GM23338 (cell line): ENCODE measurements at places on chromosomes 5 and 9. TPM values are rescaled to one million over a fixed set of nuclear protein-coding genes. Genes with fewer than 3 reads are reported as not detected.

GRCh38 chr9:98986866-98987651 lies 43.4 kb downstream of the COL15A1 start:
- no peak for DNase-seq

DNA sequence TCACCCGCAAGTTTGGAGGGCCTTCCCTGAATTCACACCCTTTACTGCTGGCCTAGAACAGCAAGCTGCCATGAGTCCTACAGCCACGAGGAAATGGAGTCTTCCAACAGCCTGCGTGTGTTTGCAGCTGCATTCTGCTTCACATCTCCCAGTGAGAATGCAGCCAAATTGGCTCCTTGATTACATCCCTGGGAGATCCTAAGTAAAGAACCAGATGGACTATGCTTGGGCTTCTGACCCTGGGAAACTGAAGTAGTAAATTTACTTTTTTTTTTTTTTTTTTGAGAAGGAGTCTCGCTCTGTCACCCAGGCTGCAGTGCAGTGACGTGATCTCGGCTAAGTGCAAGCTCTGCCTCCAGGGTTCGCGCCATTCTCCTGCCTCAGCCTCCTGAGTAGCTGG lies 617.0 kb upstream of the CDH18 start:
- DNase-seq: no peak

- no peak for DNase-seq
Measured at GRCh38 chr5:101260857-101261256, 357.8 kb upstream of the ST8SIA4 start.

DNA sequence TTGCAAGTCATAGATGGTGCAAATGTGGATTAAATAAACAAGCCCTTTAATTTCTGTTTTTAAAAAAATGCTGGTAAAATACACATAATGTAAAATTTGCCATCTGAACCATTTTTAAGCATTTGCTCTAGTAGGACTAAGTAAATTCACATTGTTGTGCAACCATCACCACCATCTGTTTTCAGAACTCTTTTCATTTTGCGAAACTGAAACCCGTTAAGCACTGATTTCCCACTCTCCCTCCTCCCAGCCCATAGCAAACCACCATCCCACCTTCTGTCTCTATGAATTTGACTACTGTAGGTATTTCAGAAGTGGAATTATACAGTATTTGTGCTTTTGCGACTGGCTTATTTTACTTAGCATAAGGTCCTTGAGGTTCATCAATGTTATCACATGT lies 103.3 kb upstream of the CNTLN start:
- no peak for DNase-seq

DNA sequence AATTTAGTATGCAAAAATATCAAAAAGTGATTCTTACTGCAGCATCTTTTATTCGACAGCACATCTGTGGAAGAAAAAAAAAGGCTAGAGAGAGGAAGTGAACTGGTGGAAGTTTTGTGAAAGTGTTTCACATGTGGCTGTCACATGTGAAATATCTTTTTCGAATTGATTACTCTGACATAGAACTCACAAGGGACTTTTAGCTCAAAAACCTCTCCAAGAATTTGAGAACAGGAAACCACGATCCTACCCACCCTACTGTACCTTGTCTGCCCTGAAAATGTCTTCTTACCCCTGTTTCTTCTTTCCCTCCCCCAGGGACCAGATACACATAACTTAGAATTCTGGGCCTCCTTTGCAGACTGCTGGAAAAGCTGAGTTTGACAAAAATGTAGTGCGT lies 106.5 kb upstream of the PRRC1 start:
- no peak for DNase-seq

- DNase-seq: no peak
Measured at GRCh38 chr9:134624621-134625181, 16.9 kb upstream of the COL5A1 start.

The GABRA6 gene
- not detected in 2 replicates for total RNA-seq

The IFNA16 gene
- total RNA-seq: not detected in 2 replicates

GRCh38 chr5:84783003-84783402 lies 398.3 kb upstream of the EDIL3 start:
- no peak for DNase-seq

- DNase-seq: peak; percentile 83
Measured at GRCh38 chr5:32613050-32613672, 27.8 kb downstream of the SUB1 start.

The PCDHGA3 gene
- total RNA-seq: 0.90 and 1.2 TPM in 2 replicates

- DNase-seq: no peak
Measured at GRCh38 chr5:143036146-143036927, 266.2 kb downstream of the ARHGAP26 start.

DNA sequence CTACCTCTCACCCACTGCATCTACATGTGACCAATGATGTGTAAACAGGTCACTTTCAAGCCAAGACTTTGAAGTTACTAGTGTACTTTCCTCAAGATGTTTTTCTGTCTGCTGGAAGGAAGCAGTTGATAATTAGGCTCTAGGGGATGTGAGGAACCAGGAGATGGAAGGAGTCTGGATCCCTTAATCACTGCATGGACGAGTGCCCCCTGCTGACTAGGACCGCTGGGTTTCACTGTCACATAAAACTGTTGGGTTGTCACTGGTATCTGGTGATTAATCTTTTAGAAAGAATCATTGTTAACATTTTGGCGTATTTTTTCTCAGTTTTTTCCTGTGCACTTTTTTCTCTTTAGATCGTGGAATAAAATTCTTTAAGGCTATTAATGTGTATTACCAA lies 79.5 kb downstream of the SREK1 start:
- peak; percentile 48 for DNase-seq

- DNase-seq: no peak
Measured at GRCh38 chr9:114258866-114259797, 63.8 kb upstream of the ORM1 start.

- no peak for DNase-seq
Measured at GRCh38 chr9:70422371-70423043, 8.1 kb upstream of the KLF9 start.

DNA sequence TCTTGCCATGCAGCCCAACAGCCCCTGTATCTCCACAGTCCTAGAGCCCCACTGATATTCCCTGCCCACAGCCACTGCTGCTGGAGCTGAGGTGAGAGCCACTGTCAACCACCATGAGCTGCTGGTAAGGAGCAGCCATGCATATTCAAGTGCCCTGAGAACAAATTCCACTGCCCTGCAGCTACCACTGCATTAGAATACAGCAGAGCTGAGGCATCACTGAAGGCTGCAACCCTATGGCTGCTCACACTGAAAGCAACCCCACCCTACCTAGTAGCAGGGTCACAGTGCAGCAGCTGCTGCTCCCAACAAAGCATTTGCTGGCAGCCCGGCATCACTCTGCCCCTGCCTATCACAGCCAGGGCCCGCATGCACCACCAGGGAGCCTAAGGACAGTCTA lies 68.6 kb downstream of the SKIC3 start:
- DNase-seq: peak; percentile 44

DNA sequence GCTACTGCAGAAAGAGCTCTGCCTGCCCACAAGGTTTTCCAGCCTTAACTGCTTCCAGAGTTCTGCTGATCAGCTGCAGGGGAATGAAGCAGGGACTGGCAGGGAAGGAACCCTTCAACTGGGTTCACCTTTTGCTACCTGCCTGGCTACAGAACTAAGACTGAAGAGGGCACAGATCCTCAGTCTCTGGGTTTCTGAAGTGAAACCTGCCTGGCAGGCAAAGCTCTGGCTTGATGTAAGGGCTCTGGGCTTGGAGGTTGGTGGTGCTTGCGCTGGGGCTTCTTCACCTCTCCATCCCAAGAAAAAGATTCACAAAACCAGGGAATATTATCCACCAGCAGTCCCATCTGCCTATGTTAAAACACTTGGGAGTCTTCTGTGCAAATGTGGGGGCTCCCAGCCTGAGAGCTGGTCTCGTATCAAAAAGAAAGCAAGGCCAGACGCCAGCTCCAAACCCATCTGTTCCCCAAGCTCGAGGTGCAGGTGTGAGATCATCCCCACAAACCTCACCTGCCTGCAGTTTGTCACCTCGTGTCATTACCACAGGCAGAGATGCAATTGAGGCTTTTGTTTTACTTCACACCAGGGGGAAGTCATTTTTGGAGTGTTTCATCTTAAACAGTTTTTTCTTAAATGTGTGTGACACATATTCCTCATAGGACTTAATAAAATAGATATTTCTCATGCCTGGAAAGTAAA lies 58.3 kb downstream of the BNC2 start:
- DNase-seq: peak; percentile 29

DNA sequence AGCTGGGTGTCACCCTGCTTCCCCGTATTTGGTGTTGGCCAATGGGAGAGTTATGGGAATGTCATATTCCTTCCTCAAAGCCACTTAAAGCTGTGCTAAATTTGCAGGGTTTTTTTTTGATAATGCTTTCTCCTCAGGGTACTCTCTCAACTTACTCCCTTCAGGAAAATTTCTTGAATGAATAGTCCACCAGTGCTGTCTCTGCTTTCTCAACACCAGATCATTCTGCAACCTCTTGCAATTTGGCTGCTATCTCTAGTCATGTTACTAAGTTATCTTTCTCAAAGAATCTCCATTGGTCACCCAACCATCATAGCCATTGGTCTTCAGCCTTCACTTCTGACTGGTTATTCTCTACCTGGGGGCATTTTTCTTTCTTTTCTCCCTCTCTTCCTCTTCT lies 13.4 kb upstream of the TNFAIP8 start:
- DNase-seq: no peak

The LOX gene
- total RNA-seq: 1.2 and 1.8 TPM in 2 replicates

DNA sequence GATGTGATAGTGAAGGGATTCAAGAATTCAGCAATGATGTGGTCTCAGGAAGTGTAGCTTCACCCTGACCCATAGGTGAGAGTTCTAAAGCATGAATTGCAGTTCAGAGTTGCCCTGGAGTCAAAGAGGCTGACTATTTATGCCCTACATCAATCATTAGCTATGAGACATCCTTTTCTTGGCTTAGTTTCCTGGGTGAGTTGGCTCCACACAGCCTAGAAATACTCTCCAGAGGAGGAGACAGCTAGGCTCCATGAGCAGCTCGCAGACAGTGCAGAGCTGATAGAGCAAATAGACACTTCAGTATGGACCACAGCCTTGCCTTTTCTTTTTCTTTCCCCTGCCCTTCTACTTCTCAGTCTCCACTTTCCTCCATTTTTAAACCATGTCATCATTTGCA lies 1651.8 kb downstream of the MAT2B start:
- no peak for DNase-seq

GRCh38 chr5:18802336-18802735 lies 1168.1 kb downstream of the TAF11L14 start:
- DNase-seq: no peak

- DNase-seq: no peak
Measured at GRCh38 chr9:82062245-82062644, 73.7 kb downstream of the SPATA31D1 start.

GRCh38 chr5:115555084-115555633 lies 10.6 kb upstream of the FEM1C start:
- no peak for DNase-seq

GRCh38 chr5:135467051-135467625 lies 15.0 kb upstream of the TIFAB start:
- no peak for DNase-seq

The GRXCR2 gene
- not detected in 2 replicates for total RNA-seq

The GLRA1 gene
- not detected in 2 replicates for total RNA-seq

The TRIM7 gene
- 0.56 and 0.66 TPM in 2 replicates for total RNA-seq

GRCh38 chr9:86854898-86855523 lies 92.3 kb downstream of the GAS1 start:
- DNase-seq: peak; percentile 95

DNA sequence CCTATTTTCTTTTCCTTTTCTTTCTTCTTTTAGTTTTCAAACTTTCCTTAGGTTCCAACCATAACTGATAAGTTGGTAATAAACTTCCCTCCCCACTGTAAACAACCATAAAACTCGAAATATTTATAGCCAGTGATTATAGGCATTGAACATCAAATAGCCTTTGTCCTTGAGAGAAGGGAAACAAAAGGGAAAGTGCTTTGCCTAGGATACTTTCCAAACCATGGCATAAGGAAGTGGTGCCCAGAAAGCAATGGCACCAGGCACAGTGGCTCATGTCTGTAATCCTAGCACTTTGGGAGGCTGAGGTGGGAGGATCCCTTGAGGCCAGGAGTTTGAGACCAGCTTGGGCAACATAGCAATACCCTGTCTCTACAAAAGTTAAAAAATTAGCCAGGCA lies 11.9 kb upstream of the PDLIM4 start:
- no peak for DNase-seq

GRCh38 chr5:59568161-59568560 lies 325.4 kb downstream of the PDE4D start:
- DNase-seq: no peak

The NUTM2G gene
- total RNA-seq: 0.54 and 1.6 TPM in 2 replicates

The C5orf22 gene
- 26.8 and 30.9 TPM in 2 replicates for total RNA-seq

The F2RL2 gene
- 0.42 TPM in 1 of 2 replicates, not detected in the other for total RNA-seq

DNA sequence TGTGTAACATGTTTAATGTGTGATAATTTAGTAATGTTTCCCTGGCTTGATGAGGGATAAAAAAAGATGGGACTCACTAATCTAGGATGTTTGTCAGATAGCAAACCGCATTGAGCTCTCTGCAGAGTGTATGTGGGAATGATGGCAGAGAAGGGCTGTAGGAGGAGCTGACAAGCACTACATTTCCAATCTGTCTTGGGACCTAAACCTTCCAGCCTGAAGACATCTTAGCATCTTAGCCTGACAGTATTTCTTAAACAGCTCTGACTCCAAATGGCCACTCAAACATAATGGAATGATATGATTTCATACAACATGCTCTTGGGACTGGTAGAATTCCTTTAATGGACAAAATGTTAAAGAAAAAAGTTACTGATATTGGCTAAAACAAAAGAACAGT lies 116.7 kb downstream of the PPP2R2B start:
- DNase-seq: no peak

DNA sequence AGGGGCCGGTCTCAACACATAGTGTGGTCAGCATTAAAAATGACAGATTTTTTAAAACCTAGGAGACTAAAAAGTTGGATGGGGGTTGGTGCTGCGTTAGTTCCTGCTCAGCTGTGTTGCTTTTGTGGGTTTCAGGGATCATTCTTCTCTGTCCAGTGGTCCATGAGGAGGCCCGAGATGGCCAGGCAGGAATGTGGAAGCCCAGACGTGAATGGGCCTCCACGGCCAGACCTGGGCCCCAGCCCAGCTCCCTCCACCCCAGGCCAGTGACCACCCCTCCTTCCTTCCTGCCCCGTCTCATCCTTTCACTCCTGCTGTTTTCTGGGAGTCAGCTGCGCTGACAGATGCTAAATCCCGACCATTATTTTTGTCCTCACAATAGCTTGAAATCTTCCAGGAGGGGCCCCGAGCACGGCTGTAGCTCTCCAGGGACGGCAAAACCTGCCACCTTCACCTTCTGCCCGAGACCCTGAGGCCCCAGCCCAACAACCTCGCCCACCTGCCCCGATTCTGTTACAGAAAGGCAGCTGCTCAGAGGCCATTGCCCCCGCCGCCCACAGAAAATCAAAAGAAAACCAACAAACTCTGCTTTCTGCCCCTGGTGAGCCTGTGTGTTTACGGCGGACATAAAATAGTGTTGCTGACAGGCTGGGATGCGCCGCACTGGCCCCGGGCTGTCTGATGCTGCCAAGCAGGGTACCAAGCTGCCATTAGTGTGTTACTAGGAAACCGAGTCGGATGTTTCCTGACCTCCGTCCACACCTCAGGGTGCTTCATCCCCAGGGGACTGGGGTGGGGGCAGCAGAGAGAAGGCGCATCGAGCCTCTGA lies 83.7 kb upstream of the SARDH start:
- DNase-seq: no peak

DNA sequence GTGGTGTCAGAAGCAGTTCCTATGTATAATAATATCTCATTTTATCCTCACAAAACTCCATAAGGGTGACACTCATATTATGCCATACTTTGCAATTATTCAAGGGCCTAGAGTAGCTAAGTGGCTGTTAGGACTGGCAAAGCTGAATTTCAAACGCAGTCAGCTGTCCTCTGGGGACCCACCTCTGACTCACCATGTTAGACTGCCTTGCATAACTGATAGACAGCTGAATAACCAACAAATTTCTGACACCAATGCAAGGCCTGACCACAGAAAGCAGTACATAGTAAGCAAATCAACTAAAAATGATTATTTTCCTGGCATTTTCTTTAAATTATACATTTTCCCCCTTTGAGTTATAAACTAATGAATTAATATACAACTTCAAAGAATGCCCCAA lies 251.6 kb upstream of the PTGER4 start:
- no peak for DNase-seq
